Caki2 (cell line): ENCODE measurements at places on chromosomes 16 and 17. TPM values are rescaled to one million over a fixed set of nuclear protein-coding genes. Genes with fewer than 3 reads are reported as not detected.

TBC1D3K gene
- total RNA-seq: not detected in 2 replicates

NKD1 gene
- total RNA-seq: under 0.01 TPM in 1 of 2 replicates, not detected in the other

CCL16 gene
- not detected in 2 replicates for total RNA-seq

C16orf90 gene
- not detected in 2 replicates for total RNA-seq

CHST4 gene
- total RNA-seq: not detected in 2 replicates

USP36 gene
- 28.8 and 32.9 TPM in 2 replicates for total RNA-seq

TXNDC17 gene
- total RNA-seq: 104 and 186 TPM in 2 replicates

SMARCD2 gene
- total RNA-seq: 125 and 162 TPM in 2 replicates

RNF222 gene
- total RNA-seq: not detected in 2 replicates

EMP2 gene
- 4.2 and 8.9 TPM in 2 replicates for total RNA-seq

SOST gene
- 1.8 and 2.4 TPM in 2 replicates for total RNA-seq

KRT33B gene
- not detected in 2 replicates for total RNA-seq

MEAK7 gene
- 28.7 and 37.2 TPM in 2 replicates for total RNA-seq

GCGR gene
- total RNA-seq: not detected in 2 replicates

CES1 gene
- 1.5 TPM in 1 of 2 replicates, not detected in the other for total RNA-seq

FBRS gene
- total RNA-seq: 18.2 and 19.7 TPM in 2 replicates

GPR179 gene
- 0.07 TPM in 1 of 2 replicates, not detected in the other for total RNA-seq

PRR35 gene
- total RNA-seq: not detected in 2 replicates

SBK1 gene
- 0.06 and 0.27 TPM in 2 replicates for total RNA-seq

ST6GALNAC2 gene
- 2.8 and 5.3 TPM in 2 replicates for total RNA-seq

KRTAP4-5 gene
- total RNA-seq: not detected in 2 replicates

METRNL gene
- total RNA-seq: 23.0 and 32.4 TPM in 2 replicates

NPIPA7 gene
- 1.3 TPM in 1 of 2 replicates, not detected in the other for total RNA-seq

MEIOB gene
- total RNA-seq: 41.4 and 49.6 TPM in 2 replicates

FMNL1 gene
- 2.3 and 4.1 TPM in 2 replicates for total RNA-seq

RDM1 gene
- total RNA-seq: 12.8 and 13.7 TPM in 2 replicates

ARMC5 gene
- total RNA-seq: 19.3 and 22.5 TPM in 2 replicates

CFAP97D1 gene
- not detected in 2 replicates for total RNA-seq

NXPH3 gene
- total RNA-seq: 0.27 TPM in 1 of 2 replicates, not detected in the other
